NCI-H1694 treated with DMSO at 0.1 percent for 48 hours (cell line): ENCODE measurements at places on chromosomes 16 and 17.

DNA sequence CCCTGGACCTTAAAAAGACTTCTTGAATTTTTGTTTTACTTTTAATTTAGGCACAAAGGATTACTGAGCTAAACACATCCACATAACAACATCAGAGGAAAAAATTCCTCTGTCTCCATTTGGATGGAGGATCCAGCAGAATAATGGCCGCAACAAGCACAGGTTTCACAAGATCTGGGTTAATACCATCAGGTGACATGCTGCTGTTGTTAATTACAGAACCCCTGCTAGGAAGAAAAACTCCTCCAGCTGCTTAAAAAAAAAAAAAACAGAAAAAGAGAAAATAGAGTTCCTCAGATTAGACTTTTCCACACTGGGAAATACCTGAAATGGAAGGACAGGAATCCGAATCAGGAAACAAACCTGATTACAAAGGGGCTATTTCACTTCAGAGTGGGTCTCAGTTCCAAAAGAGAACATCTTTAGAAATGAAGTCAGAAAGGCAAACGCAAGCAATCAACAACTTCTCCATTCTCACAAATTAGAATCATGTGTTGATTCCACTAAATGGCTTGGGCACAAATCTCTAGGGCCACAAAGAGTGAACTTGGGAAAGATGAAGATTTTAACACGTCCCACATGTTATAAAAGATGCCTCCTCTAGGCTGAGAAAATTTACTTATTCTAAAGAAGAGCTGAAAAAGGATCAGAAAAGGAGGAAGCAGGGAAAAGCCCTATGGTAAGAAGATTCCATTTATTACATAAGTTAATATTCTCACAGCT is 44.0 kb downstream of the SPOP start:
- no peak for DNase-seq

- DNase-seq, result no peak
These were observed 89.1 kb downstream of the CDH13 start for GRCh38 chr16:82715833-82716232.

DNA sequence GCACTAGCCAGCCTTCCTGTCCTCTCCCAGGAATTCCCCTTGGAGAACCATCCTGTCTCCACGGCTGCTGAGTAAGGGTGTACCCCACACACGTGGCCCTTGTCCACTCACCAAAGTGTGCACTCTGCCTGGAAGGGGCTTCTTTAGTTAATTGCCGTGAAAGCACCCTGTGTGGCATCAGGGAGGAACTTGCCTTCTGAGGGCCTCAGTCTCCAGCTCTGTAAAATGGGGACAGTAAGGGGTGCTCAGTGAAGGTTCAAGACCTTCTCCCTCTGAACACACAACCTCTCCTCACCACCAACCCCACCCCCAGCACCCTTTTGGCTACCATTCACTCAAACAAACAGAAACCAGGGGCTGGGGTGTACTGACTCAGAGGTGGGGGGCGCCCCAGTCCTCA is 59.1 kb upstream of the LHX1 start:
- no peak for DNase-seq

DNA sequence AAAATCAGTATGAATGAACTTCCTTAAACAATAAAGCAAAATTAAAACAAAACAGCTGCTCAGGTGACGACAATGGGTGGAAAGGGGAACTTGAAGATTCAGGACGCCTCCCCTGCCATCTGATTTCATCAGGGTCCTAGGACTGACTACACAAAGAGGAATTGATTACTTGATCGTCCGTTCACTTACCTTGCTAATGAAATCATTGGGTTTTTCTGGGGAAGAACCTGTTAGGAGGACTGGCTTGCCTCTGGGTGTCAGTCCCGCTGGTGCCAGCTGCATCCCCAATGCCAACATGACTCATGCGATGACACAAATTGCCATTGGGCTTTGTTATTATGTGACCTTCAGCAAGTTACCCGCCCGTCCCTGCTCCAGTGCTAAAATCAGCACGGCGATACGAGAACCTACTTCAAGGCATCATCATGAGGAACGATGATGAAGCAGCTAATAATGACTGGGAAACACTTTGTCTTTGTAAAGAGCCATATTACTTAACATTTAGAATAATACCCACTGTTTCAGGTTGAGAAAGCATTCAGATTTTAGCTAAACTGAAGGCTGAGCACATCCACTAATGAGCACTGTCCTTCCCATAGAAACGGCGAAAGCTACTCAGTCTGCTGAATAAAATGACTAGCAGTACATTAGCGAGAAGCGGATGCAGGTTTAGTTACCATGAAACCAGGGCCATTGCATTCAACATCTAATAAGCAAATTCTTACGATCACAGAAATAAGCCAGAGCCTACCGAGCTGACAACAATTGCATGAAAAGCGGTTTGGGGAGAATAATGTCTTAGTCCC is 139.4 kb downstream of the ZFHX3 start:
- no peak for DNase-seq

GRCh38 chr17:81431545-81432482 is 36.6 kb downstream of the BAHCC1 start:
- DNase-seq, result no peak

DNA sequence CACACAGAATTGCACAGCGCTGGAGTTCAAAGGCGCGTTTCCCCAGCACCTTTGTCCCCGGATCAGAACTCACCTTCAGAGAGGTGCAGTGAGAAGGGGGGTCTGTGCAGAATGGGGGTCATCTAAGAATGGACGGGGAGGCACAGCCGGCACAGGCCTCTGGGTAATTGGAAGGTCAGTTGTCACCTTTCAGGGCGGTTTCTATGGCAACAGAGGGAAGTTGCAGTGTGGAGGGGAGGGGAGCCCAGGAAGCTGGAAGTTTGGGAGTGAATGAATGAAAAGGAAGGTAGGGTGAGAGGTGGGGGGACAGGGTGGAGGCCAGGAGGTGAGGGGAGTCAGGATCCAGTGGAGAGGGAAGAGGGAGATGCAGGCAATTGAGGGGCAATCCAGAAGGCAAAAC is 12.4 kb upstream of the KCNG4 start:
- no peak for DNase-seq

DNA sequence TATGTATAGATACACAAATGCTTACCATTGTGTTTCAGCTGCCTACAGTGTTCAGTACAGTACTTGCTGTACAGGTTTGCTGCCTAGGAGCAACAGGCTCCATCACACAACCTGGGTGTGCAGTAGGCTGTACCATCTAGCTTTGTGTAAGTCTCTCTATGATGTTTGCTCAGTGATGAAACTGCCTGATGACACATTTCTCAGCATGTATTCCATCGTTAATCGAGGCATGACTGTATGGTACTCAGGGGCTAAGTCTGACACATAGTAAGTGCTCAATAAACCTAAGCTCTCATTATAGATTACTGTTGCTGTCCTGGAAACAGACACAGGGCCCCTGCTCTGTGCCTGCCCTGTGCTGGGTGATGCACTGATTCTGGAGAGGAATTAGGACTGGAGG is 18.1 kb downstream of the KCNJ12 start:
- no peak for DNase-seq

DNA sequence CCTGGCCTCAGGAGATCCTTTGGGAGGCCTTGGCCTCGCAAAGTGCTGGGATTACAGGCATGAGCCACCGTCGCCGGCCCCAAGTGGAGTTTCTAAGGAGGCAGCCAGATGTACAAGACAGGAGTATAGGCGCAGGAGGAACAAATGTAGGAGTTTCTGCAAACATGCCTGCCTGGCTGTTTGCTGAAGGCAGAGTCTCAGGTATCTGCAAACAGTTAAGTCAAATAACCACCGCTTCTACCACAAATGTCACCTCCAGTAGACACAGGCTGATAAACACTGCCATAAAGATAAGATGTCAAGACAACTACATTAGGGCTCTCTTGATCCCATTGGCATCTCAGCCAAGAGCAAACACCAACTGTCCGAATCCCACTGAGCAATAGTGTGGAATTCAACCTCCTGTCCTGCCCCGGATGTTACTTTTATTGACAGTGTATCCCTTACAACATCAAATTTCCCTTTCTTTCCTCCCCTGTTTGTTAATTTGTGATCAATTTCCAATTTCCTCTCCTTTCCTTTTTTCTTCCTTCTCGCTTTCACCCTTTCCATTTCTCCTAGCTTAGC is 5.6 kb upstream of the COG1 start:
- no peak for DNase-seq

GRCh38 chr16:2174396-2175131 is 19.0 kb downstream of the TRAF7 start:
- DNase-seq, result no peak

DNA sequence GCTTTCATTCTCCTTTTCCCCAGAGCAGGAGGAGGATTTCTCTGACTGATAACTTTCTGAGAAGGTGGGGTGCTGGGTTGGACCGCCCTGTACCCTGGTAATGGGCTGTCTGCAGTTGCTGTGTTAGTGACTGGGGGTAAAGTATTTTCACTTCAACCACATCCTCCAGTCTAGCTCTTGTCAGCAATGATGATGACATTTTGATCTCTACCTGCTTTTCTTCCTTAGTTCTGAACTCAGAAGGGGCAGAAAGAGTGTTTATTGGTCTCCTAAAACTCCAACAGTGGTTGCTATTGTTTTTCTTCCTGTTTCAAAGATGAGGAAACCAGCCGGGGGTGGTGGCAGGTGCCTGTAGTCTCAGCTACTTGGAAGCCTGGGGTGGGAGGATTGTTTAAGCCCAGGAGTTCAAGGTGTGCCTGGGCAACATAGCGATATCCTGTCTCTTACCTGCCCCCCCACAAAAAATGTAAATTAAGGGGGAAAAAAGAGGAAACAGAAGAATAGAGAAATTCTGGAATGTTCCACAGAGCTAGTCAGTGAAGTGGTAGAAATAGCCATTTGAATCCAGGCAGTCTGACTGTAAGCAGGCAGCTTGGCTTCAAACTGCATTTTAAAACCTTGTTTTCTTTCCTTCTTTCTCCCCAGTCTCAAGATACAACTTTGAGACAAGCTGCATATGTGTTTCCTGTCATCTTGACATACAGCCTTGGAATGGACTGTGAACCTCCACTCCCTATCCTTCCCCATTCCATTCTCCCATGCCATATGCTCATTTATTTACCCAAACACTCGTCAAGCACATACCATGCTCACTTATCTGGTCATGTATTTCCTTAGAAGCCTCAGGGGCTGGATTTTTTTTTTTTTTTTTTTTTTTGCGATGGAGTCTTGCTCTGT is 3.3 kb upstream of the N4BP1 start:
- DNase-seq, result no peak

- DNase-seq, result peak; percentile 46
These were observed 20.7 kb upstream of the NAGS start for GRCh38 chr17:43983515-43984411.

DNA sequence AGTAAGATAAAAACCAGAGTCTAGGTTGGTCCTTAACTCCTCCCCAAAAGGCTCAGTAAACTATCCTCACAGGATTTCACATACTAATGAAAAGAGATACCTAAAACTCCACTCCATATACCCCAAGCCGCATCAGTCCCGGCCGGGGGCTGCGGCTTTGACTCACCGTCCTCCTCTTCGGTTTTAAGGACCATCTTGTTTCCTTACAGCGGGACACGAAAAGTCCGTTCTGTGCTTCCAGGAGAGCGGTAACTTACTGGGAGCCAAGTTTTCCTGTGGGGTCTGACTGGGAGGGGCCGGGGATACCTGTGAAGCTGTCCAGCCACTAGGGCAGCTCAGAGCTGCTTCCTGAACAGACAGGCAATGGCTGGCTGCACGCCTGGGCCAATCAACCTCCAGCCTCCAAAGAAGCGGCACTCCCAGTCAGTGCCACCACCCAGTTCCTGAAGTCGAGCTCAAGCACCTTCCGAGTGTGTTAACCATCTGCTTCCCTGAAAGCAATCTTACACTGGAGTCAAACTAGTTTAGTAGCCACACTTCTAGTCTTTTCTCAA is 45.5 kb downstream of the CYTH1 start:
- no peak for DNase-seq

DNA sequence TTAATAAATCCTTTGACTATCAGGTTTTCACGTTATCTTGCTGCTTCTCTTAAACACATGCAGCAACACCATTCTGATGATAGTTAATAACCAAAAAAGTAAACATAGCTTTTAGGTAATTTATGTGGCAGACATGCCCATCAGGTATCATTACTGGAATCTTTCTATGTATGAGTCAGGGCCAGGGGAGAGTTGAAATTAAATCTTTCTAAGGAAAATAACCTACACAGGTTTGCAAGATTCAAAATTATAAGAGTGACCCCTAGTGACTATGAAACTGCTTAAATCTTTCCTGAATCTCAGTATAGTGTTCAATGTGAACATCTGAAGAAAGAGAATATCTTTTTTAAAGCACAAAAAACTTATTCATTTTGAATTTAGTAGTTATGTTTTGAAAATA is 666.6 kb downstream of the CDH11 start:
- no peak for DNase-seq

DNA sequence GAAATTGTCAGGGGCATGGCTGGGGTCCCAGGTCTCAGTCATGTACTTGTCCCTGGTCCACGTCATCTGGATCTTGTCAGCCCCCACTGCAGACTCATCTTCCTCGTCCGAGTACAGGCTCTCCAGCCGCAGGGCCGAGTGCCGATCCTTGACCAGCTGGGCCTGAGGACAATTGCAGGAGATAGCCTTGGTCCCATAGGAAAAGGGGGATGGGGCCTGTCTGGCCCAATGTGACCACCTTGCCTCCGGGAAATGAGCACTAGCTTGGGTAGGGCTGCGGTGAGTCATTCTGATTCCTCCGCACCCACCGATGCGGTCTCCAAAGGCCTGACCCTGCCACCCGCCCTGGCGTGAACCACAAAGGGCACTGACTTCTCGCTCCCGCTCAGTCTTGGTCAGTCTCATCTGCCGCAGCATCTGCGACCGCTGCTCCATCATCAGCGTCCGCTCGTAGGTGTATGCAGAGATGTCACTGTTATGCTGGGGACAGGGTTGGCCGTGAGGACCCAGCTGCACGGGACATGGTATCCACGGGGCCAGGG is 1.5 kb upstream of the LCAT start:
- DNase-seq, result no peak

DNA sequence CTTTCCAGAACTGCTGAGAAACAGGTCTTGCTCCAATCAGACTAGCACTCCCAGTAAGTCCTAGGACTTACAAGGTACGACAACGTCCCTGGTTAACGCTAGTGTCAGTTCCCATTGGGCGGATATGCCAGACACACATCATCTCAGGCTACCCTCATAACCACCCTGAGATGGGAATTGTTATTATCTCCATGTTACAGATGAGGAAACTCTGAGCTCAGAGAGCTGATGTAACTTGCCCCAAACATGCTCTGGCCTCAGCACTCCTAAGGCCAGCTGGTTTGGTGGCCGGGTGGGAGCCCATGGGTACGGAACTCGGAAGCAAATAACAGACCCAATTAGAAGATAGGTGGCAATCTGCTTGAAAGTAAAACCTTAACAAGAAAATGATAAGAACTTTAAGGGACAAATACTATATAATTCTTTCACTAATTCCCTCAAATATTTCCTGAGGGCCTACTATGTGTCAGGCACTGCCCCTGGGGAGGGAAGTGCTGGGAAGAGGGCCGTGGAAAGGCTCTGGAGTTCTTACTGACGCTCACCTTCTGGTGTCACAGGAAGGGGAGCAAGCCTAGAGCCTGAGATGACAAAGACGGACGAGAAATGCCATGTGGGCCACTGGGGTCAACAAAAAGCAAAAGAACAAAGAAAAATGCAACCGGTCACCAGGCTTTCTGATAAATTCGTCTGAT is 6.9 kb downstream of the CREBBP start:
- DNase-seq, result no peak
